Activated B cell treated with CpG ODN at 0.5 μM for 24 hours (primary cell): ENCODE measurements at places on chromosomes 2 and 18.

DNA sequence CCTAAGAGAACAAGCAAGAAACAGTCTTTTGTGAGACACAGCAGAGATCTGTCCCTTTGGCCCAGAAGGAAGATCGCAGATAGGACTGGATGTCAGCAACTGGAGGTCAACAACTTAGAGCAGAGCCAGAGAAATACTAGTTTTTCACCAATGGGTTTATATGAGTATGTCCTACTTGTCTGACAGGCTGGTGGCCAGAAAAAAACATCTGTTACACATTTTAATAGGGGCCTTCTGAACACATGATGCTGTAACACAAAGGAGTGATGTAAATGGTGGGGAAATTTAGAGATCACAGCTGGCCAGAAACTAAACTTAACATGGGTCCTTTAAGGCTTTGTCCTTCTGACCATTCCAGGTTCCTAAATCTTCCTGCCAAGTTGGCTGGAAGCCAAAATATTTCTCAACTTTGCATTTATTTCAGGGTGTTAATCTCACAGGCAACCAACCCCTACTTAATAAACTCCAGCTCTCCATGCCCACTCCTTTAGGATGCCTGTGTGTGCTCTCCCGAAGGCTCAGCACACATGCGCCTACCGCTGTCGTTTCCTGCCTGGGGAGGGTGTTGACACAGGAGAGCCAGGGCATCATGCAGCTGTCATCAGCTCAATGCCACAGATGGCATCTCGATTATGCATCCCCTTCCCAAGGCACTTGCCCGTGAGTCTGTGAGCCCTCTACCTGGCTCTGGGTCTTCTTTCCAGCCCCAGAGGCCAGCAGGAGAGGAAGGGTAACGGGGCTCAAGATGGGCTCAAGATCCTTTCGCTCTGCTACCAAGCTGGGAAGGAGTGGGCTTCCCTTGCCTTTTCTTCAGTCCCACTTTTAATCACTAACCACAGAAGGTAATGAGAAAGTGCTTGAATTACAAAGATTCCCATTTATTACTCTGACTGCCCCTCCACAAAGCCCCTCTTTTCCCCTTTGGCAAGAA is 252.5 kb downstream of the ETAA1 start:
- no peak for DNase-seq

DNA sequence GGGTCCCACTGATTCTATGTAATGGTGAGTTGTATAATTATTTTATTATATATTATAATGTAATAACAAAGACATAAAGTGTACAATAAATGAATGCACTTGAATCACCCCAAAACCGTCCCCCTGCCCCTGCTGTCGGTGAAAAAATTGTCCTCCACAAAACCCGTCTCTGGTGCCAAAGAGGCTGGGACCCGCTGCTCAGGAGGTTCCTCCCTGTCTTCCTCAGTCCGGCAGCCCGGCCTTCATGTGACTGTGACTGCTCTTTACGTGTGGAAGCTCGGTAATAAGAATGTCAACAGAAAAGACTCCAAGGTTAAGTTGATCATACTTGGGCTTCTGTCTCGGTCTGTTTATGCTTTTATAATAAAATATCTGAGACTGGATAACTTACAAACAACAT is 32.7 kb upstream of the ADNP2 start:
- no peak for DNase-seq

DNA sequence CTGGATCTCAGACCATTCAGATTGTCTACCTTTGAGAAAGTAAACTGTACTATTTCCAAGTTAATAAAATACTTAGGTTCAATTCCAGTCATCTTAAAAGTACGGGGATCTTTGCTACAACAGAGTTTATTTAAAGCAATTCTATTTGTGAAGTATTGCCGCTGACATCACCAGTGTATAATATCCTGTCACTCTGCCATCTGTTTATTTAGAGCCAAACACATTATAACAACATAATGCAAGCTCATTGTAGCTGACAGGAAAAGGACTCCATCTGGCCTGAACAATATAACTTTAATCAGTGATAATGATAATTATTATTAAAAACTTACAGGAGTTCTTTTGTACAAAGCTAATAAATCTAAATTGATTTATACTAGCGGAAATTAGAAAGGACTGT is 786.8 kb downstream of the ERBB4 start:
- DNase-seq: no peak

DNA sequence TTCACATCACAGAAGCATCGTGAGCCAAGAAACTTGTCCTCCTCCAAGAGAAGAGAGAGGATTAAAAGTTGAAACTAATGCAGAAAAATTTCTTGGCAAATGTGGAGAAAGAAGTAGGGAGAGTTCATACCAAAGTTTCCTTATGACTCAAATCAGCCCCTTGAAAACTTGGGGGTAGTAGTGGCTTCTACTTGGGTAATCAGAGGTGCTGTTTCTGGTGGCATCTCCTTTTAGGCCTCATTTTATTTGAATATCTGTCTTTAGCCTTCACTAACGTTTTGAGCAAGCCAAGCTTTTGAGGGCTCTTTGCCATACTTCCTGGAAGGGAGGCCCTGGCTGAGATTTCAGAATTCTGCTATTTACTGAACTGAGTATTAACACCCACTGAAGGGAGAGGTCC is 515.3 kb upstream of the MEX3C start:
- no peak for DNase-seq

- no peak for DNase-seq
Measured at GRCh38 chr2:130898553-130898952, 61.8 kb downstream of the ARHGEF4 start.

DNA sequence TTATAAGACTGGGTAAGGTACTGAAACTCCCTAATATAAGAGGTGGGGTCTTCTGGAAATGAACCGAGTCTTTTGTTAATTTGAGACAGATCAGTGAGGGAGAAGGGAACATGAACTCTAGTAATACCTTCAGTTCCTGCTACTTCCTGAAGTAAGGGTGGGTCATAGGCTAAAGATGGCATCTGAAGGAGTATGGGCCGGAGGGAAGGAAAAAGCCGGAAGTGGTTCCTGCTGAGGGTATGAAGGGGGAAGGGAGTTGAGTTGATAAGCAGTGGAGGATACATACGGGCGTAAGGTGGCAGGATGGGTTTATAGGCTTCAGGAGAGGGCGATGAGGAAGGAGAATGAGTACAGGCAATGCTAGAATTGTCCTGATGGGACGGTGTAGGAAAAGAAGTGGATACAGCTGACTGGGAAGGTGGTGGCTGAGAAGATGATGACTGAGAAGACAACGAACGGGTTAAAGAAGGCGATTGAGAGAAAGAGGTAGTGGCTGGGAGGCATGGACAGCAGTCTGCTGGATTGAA is 58.2 kb downstream of the KYNU start:
- DNase-seq: no peak

- no peak for DNase-seq
Measured at GRCh38 chr2:239406316-239406995, 5.6 kb upstream of the HDAC4 start.

DNA sequence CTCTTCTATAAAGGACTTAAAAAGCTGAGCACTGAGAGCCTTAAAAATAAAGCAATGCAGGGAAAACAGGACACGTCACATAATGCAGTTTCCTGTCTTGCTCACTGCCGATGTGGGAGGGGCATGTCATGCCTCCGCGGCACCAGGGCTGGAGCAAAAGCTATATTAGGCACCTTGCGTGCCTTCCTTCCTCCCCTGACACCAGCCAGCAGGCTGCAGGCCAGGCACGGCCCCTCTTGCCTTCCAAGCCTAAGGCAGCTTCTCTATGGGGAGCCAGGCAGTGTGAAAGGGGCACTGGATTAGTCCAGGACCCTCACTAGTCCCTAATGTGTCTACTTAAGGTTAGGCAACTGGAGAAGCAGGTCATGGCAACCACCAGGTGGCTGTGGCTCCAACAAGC is 26.3 kb downstream of the MRPL35 start:
- DNase-seq: peak; percentile 37

- DNase-seq: peak; percentile 5
Measured at GRCh38 chr2:240420206-240421104, 15.0 kb upstream of the GPC1 start.

DNA sequence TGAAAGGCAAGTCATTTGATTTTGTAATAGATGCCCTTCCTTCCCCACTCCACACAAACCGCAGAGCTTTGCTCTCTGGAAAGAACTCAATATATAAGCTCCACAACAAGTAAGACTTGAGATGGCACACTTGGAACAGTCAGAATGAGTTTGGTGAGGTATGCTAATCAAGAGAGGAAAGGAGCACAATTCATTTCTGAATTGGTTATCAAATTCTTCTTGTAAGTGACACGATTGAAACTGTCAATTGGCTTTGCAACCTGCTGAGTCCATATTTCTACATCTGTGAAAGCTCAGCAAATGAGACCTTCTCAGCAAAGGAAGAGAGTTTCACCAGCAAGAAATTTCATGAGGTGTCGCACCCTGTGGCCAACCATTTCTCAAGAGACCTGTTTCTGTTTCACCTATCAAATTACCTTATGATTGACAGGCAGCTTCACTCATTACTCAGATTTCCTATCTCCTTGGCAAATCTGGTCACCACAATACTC is 19.1 kb downstream of the CTLA4 start:
- no peak for DNase-seq

GRCh38 chr18:2610549-2610948 is 39.2 kb downstream of the NDC80 start:
- DNase-seq: no peak

- DNase-seq: no peak
Measured at GRCh38 chr2:16392647-16393499, 272.8 kb downstream of the CYRIA start.

DNA sequence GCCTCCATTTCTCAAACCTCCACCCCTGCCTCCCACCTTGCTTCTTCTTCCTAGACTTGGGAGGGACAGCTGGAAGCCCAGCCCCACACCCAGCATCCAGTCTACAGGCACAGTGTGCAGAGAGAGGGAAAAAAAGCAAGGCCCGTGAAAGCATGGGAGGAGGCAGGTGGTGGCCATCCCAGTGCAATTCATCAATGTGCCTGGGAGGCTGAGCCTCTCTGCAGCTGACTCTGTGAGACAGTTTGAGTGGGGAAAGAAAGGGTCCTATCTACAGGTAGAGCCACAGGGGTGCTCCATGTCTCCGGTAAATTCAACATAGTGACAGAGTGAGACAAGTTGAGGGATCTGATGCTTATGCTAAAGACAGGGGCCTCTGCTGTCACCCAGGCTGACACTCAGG is 340.6 kb downstream of the DYSF start:
- no peak for DNase-seq

DNA sequence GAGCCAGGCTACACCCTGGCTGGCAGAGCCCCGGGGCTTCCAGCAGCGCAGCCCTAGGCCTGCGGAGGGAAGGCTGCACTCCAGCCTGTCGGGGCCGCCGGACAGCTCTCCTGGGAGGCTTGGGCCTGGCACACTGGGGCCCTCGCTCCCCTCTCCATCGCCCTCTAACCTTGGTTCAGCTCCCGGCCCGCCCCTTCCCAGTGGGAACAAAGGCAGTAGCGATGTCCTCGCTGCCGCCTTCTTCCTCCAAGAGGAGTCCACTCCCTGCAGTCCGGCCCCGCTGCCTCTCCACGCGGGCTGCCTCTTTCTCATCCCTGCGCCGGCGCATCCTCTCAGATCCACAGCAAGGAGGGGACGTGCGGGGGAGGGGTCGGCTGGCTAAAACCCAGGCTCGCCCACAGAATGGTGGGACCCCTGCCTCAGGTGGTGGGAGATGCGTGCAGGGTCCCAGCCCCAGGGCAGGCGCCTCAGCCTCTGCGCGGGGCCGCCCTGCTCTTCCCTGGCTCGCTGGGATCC is 138.1 kb downstream of the TWIST2 start:
- no peak for DNase-seq

DNA sequence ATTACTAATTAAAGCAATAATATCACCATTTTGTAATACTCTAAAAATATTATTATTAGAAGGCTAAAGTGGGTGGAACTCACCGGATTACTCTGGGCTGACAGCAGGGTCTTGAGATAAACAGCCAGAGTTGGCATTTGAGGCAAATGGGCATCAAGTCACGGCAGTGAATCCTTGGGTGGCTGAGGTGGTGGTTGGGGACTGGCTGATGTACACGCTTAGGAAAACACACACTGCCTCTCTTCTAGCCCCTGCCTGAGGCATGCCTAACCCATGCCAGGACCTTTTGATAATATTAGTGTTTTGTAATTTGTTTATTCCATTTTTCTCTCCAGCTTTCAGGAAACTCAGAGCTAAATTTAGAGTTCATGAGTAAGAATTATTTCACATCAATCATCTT is 76.8 kb downstream of the ACKR3 start:
- DNase-seq: no peak

GRCh38 chr2:102895376-102895775 is 133.5 kb downstream of the TMEM182 start:
- DNase-seq: no peak

GRCh38 chr2:146651361-146651760 is 1193.5 kb upstream of the ACVR2A start:
- no peak for DNase-seq

DNA sequence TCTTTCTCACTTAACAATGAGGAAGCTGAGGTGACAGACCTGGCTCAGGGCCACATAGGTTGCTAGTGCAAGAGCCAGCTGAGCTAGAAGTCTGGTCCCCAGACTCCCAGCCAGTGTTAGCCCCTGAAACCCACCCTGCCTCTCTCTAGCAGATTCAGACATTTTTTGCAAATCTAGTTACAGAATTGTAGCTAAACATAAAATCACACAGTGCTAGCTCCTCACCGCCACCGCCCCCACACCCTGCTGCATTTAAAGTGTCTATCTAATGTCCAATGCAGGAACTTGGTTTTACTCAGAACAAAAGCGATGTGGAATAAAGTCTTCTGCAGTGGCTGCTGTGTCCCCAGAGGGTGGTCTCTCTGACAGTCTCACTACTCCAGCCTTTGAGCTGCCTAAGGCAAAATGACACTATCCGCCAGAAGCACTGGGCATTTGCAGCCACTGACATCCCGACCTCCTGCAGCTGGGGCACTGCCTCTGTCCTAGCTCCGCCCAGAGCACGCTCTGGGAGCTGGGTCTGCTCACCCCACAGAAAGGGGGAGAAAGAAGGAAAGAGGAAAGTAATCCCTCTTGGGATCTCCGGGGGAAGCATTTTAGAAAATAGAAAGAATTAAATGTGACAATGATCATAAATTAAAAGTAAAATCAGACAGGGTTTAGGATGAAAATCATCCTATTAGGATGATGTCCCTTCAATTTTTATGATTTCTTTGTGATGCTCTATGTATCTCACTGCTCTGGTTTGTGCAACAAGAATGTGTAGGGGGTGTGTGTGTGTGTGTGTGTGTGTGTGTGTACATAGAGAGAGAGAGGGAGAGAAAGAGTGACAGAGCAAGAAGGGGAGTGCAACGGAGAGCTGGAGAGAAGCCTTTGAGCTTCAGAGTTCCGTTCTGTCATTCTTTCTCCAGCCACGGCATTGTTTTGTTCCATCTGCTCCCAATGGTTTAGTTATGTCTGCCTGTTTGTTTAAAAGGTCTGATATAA is 50.5 kb upstream of the ST8SIA3 start:
- DNase-seq: no peak

GRCh38 chr2:30270166-30270565 is 38.8 kb downstream of the LBH start:
- DNase-seq: no peak

- no peak for DNase-seq
Measured at GRCh38 chr2:102761763-102762162, at the start of gene TMEM182. Gene TMEM182, plus strand, starts transcription at chr2:102762031. Its CDS starts 187 bp downstream, at chr2:102762218.

DNA sequence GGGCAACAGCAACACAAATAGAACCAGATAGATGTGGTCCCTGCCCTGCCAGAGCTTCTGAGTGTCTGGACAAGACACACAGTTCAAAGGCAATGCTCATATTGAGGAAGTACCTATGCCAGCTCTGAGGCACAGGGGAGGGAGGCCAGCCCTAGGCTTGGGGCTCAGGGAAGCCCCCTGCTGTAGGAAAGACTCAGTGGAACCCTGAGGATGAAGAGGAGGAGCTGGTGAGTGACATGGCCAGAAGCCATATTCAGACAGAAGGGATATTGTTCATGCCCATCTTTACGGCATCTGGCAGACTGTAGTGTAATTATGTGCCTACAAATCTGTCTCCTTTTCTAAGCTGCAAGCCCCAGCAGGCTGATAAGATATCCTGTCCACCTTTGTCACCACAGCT is 8.8 kb downstream of the SIGLEC15 start:
- DNase-seq: no peak
